ENCODE measurements at places on chromosomes 13 and 19. TPM values are rescaled to one million over a fixed set of nuclear protein-coding genes. Genes with fewer than 3 reads are reported as not detected.
A peak's percentile ranks its signal among the peaks of the same experiment; 100 is the strongest.

GRCh38 chr13:51747438-51748434, 56.2 kb downstream of the DHRS12 start:
- DNase-seq: peak; percentile 62

DNA sequence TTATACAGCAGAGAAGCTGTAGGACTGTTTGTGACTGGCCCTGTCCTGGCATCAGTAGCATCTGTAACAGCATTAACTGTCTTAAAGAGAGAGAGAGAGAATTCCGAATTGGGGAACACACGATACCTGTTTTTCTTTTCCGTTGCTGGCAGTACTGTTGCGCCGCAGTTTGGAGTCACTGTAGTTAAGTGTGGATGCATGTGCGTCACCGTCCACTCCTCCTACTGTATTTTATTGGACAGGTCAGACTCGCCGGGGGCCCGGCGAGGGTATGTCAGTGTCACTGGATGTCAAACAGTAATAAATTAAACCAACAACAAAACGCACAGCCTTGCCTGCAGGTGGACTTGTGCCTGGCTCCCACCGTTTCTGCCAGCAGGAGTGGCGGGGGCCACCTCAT, 27.3 kb upstream of the LDLR start:
- DNase-seq: no peak

- DNase-seq: no peak
Observed at GRCh38 chr13:39870197-39870747, 214.8 kb downstream of the COG6 start.

DNA sequence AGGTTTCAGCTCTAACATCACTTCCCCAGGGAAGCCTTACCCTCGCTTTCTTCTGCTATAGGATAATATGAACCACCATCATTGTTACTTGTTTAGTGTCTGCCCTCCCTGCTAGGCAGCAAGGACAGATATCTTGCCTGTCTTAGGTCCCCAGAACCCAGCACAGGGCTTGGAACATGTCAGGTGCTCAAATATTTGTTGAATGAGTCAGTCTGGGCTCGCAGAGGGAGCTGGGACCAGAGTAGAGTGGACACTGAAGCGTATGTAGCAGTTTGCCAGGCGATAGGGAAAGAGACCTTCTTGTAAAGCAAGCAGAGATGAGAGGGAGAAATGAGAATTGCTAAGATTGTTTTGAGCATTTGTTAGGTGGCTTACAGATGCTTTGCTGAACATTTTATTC, 11.7 kb downstream of the BCKDHA start:
- no peak for DNase-seq

DNA sequence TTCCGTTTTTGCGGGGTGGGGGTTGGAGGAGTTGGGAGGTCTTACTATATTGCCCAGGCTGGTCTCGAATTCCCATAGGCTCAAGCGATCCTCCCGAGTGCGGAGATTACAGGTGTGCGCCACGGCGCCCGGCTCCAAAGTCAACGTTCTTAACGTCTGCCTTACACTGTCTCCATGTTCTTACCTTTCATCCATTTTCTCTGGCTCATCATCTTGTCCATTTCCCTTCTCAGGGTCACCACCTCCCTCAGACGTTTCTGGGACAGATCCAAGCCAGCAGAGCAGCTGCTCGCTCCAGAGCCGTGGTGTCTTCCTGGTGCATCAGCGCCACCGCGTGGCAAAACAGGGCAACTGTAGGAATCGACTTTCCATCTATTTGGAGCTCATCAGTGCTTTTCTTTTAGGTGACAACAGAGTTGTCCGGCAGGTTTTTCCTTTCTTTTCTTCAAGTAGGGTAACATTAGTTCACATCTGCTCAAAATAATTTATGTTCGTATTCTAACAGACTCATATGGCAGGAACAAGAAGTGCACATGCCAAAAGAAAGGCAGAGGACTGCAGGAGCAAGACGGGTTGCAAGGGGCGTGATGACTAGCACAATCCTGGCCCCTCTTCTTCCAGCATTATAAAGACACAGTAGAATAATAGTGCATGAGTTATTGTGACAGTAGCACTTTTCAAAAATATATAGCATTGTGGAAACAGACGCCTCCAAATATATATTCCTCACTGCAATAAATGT, 103.1 kb upstream of the ABCC4 start:
- DNase-seq: no peak

GRCh38 chr19:51181913-51182419, 39.9 kb downstream of the SIGLEC7 start:
- DNase-seq: no peak

GRCh38 chr19:2811735-2812413, 7.8 kb upstream of the ZNF554 start:
- no peak for DNase-seq

GRCh38 chr13:110341445-110342244, 34.6 kb downstream of the COL4A2 start:
- DNase-seq: no peak

GRCh38 chr19:29587518-29587986, 18.5 kb upstream of the POP4 start:
- DNase-seq: no peak

DNA sequence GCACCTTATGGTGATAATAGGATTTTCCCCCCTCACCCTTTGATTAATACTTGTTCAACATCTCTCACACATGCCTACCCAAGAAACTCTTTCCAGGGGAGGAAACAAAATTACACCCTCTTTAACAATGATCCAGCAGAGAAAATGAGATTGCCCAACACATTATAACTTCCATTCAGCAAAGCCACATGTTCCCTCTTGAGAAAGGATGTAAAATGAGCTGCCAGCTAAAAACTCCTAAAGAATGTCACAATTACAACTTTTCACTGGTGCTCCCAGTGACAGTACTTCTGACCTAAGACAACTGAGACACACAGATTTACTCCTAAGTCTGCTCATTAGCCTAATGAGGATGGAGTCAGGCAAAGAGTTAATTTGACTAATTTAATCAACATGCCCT, 621.4 kb downstream of the DIAPH3 start:
- DNase-seq: no peak

DNA sequence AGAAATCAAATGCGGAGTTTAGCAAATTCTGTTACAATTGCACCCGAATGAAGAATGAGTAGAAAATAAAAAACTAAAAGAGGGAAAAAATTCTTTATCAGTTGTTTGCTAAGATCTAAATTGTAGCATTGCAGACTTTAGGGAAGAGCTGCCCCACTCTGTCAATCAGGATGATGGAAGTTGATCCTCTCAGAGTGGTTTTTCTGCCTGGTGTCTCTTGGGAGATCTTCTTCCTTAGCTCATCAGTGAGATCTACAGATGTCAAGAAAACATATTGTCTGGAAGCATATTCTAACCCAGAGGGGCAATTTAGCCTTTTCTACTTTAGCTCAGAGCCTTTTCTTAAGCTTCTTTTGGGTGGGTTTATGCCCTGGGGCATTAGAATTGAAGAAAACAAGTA, 223.2 kb upstream of the PCDH17 start:
- DNase-seq: no peak

DNA sequence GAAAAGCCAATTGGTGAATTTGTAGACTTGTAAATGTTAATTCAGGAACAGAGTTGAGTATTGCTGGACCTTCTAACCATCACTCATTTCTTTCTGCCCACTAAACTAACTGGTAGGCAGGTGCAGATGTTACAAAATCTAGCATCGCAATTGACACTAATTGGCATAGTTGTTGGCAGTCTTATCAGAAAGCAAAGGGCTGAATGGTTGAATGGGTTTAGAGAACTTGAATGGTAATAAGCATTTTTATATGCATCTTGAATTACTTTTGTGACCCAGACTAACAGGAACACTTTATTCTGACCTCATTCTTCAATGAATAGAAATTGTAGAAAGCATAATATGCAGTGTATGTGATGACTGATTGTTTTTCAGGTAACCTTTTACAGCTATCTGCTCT, 189.1 kb downstream of the GGACT start:
- DNase-seq: no peak

GRCh38 chr19:54252845-54253244, 4.2 kb downstream of the LILRB5 start:
- DNase-seq: no peak

DNA sequence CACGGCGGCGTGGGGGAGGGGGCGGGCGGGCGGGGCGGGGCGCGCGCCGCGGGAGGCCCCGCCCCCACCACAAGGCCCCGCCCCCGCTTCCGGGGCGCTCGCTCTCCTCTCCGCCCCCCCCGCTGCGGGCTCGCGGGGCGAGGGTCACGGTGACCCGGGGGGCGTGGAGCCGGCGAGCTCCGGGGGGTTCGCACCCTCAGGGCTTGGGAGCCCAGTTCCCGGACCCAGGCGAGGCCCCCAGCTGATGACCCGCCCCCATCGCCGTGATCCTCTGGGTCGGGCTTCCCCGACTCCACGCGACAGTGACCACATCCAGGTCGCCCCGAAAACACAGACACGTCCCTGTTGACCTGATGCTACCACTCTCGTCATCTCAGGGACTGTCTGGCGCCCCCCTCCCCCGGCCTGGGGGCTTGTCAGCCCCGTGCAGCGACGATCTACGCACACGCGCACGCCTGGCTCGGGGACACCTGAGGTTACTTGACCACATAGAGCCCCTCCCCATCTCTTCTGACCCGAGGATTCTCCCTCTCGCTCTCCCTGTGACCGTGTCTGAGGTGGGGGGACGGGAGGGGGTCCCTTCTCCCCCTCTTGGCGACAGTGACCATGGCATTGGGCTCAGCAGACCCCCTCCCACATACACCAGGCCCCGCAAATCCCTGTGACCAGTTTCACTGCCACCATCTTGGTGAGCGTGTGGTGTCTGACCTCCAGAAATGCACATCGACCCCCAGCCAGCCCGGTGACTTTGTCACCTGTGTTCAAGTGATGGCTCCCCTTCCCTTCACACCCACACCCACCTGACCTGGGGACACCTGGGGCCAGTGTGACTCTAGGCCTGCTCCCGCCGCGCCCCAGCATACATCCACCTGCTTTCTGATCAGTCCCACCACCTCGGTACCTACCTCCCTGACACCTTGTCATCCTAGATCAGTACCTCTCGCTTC, 670 bp downstream of the MAP2K7 start:
- no peak for DNase-seq

GRCh38 chr19:2248136-2249009, 750 bp upstream of the AMH start:
- DNase-seq: no peak

DNA sequence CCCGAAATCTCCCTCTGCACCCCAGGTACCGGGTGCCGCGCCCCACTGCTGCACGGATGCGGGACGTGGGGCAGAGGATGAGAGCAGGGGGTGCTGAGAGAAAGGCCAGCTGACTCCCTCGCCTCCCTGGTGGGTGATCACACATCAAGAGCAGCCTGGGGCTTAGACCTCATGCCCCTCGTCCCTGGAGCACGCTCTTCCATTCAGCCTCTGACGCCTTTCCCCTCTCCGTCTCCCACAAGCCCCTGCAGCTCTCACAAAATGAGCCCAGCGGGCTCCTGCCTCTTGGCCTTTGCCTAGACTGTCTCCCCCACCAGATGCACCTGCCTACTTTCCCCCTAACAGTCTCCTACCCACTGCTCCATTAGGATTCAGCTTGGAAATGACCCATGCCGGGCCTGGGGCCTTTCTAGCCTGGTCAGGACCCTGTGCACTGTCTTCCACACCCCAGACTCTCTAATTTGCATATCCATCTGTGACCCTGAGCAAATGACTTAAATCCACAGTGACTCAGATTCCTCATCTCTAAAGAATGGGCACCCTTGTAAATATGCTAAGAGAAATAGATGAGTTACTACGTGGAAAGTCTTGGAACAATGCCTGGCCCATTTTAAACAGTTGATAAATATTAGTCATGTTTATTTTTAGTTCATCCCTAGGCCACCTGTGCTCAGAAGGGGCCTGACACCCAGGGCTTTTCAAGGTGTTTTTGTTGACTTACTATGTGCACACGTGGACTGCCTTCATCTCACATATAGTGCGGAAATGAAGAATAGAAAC, 582 bp upstream of the PTPRH start:
- no peak for DNase-seq

DNA sequence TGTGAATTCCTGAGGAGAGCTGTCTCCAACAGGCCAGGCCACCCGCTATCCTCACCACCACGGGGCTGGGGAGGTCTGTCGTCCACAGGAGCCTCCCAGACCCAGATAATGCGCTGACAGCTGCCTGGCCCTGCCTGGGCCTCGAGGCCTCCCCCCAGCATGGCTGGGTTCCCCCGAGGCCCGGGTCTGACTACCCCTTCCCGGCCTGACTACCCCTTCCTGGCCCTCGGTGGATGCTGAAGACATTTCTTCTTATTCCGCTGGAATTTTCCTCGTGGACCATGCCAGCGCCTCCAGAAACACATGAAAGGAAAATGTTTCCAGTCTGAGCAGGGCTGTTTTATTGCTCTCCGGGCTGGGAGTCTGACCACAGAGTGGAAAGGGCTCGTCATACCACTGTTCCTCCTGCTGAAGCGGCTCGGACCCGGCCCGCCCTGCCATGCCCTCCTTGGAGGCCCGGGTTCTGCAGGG, 16.8 kb upstream of the COMP start:
- DNase-seq: no peak

GRCh38 chr13:24090049-24090448, 70.5 kb upstream of the SPATA13 start:
- DNase-seq: no peak

GRCh38 chr13:28429685-28430290, 65.1 kb downstream of the FLT1 start:
- no peak for DNase-seq

DNA sequence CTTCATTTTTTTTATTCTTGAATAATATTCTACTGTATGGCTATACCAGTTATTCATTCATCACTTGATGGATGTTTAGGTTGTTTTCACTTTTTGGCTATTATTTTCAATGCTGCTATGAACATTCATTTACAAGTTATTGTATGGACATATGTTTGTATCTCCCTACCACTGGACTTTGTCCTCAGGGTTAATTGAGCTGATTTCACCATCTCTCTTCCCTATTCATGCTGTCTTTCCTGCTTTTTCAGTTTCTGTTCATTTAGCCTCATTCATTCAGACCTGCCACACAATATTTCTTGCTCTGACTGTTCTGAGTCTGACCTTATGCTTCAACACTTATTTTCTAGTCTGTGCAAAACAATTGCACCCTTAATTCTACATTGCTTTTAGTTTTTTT, 12.3 kb upstream of the C1QTNF9B start:
- no peak for DNase-seq

GRCh38 chr13:40981361-40981760, 37.8 kb downstream of the ELF1 start:
- no peak for DNase-seq

DNA sequence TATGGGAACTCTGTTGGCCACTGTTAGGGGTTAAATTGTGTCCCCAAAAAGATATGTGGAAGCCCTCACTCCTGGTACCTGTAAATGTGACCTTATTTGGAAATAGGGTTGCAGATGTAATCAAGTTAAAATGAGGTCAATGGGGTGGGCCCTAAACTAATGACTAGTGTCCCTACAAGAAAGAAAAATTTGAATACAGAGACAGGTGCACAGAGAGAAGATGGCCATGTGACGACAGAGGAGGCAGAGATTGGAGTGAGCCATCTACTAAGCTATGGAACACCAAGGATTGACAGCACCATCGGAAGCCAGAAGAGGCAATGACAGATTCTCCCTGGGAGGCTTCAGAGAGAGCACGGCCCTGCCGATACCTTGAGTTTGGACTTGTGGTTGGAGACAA, 16.5 kb downstream of the POU2F2 start:
- no peak for DNase-seq

GRCh38 chr19:55678121-55678671, 3.2 kb downstream of the EPN1 start:
- no peak for DNase-seq

KLK11 gene
- total RNA-seq: not detected

ZNF549 gene
- 6.7 TPM for total RNA-seq

GDF15 gene
- total RNA-seq: 1.6 TPM

CCDC194 gene
- not detected for total RNA-seq

TBXA2R gene
- total RNA-seq: 5.4 TPM

SIX5 gene
- total RNA-seq: 18.2 TPM

CEACAM21 gene
- 0.83 TPM for total RNA-seq

RGL3 gene
- total RNA-seq: 1.7 TPM

ZIM2 gene
- 1.2 TPM for total RNA-seq

FXYD7 gene
- total RNA-seq: not detected
